ENCODE measurements at places on chromosomes 13 and 19. TPM values are rescaled to one million over a fixed set of nuclear protein-coding genes. Genes with fewer than 3 reads are reported as not detected.

Gene TMEM145
- not detected for total RNA-seq

Gene CYP2F1
- not detected for total RNA-seq

Gene NALCN
- 2.4 TPM for total RNA-seq

DNA sequence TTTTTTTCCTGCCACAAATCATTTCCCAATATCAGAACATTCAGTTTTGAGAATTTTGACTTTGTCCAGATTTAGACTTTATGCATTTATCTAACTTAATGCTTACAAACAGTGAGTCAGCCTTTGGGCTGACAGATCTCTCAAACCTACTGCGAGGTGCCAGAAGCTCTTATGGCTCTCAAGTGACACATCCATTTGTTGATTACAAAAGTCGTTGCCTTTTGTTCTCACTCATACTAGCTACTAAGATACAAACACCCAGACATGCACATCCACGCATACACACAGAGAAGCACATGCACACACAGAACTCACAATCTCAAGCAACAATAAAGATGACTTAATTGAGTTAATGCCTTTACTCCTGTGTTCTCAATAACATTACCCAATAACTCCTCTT lies 1147.5 kb downstream of the DIAPH3 start:
- H3K4me1 ChIP-seq: no peaks in the 10 kb centered on the region
- no peak overlapping the region for H3K4me3 ChIP-seq
- no peaks in the 10 kb centered on the region for H3K27me3 ChIP-seq
- H3K27ac ChIP-seq: no peak overlapping the region
- H3K36me3 ChIP-seq: no peaks in the 10 kb centered on the region

DNA sequence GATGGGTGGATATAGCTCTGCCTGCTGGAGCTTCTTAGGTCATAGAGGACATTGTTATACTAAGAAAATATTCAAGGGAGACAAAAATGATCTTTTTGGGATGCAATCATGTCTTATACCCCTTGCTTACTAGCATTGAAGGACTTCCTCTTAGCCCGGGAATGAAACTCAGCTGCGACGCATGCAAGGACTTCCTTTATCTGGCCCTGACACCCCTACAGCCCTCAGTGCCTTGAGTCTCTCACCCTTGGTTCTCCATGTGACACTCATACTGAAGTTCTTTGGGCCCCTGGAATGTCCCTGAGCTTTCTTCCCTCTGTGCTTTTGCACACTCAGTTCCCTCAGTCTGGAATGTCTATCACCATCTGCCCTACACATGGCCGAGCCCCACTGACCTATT lies 72.5 kb upstream of the MTIF3 start:
- no peaks in the 10 kb centered on the region for H3K4me1 ChIP-seq
- H3K27me3 ChIP-seq: no peaks in the 10 kb centered on the region
- no peaks in the 10 kb centered on the region for H3K36me3 ChIP-seq

GRCh38 chr13:104522235-104523072 lies 1456.2 kb upstream of the SLC10A2 start:
- no peaks in the 10 kb centered on the region for H3K36me3 ChIP-seq
- no peak overlapping the region for H3K27ac ChIP-seq
- DNase-seq: no peak
- no peaks in the 10 kb centered on the region for H3K27me3 ChIP-seq
- no peak overlapping the region for H3K4me3 ChIP-seq
- no peaks in the 10 kb centered on the region for H3K4me1 ChIP-seq

GRCh38 chr19:46226438-46226973 lies 3.0 kb upstream of the IGFL1 start:
- no peak overlapping the region for H3K27ac ChIP-seq
- H3K27me3 ChIP-seq: no peaks in the 10 kb centered on the region
- no peaks in the 10 kb centered on the region for H3K4me1 ChIP-seq
- no peaks in the 10 kb centered on the region for H3K36me3 ChIP-seq
- DNase-seq: no peak
- no peak overlapping the region for H3K4me3 ChIP-seq

Data from kidney (tissue), 22 donors.